ENCODE measurements at places on chromosomes 16 and 17.
A peak's percentile ranks its signal among the peaks of the same experiment; 100 is the strongest.

DNA sequence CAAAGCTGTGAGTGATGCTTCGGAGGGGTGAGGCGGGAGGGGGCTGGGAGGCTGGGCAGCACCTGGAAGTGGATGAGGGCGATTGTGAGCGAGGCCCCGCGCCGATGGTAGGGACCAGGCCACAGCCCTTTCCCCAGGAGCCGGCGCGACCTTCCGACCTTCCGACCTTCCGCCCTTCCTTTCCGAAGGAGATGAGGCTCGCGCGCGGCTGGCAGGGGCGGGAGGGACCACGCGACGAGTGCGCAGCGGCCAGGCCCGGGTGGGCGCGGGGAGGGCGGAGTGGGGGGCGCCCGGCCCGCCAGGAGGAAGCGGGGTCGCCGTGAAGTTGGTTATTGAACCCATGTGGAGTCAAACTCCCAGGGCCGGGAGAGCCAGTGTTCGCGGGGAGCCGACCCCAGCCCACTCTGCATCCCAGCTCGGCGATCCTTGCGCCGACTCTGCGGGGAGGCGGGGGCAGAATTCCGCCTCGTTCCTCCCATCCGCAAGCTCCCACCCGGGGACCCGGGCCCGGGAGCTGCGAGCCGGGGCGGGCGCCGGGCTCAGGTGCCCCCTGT lies 56.6 kb downstream of the RAP1GAP2 start:
- no peak for DNase-seq

GRCh38 chr16:80390871-80391489 lies 149.8 kb upstream of the DYNLRB2 start:
- DNase-seq = no peak

- no peak for DNase-seq
Measured at GRCh38 chr17:44653384-44653783, 2.9 kb upstream of the MEIOC start.

GRCh38 chr17:59870482-59870881 lies 22.3 kb downstream of the TUBD1 start:
- DNase-seq = no peak

DNA sequence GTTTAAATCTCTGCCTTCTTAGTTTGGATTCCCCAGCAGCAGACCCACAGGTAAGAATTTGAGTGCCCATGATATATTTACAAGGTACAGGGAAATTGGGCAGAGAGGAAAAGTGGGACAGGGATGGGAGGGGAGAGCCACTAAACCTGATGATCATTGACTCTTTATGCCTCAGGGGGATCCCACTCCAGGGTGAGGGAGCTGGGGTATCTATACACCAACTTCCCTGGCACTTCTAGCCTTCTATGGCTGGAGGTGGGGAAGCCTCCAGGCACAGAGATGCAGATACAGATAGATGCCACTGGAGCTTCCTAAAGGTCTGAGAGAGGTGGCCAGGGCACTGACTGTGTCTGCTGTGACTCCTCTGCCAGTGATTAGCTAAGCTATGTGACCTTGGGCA lies 256.4 kb downstream of the KATNIP start:
- no peak for DNase-seq

GRCh38 chr17:30173649-30174048 lies 57.0 kb downstream of the NSRP1 start:
- DNase-seq = no peak

DNA sequence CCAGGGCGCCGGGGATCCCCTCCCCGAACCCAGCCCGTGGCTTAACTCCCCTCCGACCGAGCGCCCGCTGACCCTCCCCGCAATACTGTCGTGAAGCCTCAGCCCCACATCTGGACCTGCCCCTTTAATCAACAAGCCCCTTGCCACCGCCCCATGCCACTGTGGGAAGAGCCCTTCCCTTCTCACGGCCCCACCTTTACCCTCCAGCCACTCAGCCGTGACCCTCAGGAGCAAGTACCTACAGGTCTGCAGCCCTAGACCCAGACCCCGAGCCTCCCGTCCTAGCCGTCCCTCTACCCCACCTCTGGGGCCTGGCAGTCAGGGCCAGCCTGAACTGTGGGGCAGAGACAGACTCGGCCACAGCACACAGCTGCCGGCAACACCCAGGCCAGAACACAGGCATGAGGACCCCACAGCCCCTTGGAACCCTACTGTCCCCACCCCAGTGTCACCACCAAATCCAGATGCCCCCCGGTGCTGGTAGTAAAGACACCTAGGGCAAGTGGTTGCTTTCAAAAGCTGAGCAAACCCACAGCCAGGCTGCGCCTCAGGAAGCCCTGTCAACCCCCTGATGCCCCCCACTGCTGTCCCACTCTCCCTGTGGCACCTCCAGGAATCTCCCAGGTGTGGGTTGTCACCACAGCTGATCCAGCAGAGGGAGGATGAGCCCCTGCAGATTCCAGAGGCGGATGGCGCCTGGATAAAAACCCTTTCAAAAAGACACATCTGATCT lies 1.4 kb downstream of the NXPH3 start:
- DNase-seq = no peak

- no peak for DNase-seq
Measured at GRCh38 chr16:14211856-14212543, 140.9 kb downstream of the MRTFB start.

GRCh38 chr16:21167360-21167759 lies 8.9 kb downstream of the LDAF1 start:
- no peak for DNase-seq

DNA sequence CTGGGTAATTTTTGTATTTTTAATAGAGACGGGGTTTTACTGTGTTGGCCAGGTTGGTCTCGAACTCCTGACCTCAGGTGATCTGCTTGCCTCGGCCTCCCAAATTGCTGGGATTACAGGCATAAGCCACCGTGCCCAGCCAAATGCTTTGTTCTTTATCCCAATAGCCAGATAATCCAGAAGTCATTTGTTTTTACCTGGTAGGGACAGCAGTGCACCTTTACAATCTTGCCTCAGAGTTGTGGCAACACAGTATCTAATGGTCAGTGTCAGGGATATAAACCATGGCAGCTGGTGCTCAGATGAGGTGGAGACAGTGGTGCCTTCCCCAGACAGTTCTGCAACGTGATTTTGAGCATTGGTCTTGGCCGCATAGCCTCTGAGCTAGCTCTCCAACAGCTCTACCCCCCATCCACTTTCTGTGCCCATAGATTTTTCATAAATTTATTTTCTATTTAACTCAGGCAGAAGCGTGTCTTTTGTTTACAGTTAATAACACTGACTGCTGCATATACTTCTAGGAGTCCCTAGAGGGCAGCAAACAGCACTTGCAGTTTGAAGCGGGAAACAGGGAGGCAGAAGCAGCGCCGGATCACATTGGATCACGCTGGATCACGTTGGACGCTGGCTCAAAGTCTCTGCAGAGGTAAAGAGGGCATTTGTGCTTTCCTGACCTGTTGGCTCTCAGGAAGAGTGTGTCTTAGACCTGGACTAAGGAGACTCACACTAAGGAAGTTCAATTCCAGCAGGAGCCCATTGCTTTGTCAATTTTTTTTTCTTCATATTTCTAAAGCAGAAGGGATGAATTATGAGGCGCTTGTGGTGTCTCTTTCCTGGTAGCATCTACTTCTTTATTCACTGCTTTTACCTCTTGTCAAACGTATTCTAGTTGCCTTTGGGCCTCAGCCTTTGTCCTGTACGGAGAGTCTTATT lies 5.1 kb upstream of the GGT6 start:
- DNase-seq = peak; percentile 65

- DNase-seq = no peak
Measured at GRCh38 chr17:17580662-17581470, 10.6 kb downstream of the PEMT start.

DNA sequence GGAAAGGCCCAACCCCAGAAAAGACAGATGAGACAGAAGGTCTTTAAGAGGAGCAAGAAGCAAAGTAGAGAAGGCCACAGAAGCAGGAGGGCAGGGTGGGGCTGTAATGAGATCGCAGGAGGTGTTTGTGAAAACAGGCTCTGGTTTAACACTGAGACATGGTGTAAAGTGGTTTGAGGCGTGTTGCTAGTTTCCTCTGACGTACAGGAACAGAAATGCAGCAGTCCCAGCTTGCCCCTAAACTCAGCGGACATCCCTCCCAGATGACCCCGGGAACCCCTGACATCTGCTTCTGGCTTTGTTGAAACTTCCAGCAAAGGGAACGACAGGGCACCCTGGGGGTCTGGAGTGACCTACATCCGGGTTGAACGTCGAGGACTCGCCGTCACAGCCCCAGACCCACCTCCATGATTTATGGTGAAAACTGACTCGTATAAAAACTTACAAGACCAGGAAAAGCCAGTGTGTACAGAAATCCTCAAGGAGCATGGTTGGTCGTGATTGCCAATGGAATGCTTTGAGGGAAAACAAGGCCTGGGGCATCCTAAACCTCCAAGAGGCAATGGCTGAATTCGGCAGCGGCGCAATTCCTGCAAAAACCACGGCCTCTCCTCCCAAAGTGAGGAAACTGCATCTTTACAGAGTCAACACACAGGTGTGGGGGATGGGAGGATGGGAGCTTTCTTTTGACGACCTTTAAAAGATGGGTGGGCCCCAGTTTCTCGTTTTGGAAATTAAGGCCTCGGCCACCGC lies 25.8 kb downstream of the LITAF start:
- no peak for DNase-seq

- no peak for DNase-seq
Measured at GRCh38 chr16:85913688-85914422, 14.9 kb downstream of the IRF8 start.

DNA sequence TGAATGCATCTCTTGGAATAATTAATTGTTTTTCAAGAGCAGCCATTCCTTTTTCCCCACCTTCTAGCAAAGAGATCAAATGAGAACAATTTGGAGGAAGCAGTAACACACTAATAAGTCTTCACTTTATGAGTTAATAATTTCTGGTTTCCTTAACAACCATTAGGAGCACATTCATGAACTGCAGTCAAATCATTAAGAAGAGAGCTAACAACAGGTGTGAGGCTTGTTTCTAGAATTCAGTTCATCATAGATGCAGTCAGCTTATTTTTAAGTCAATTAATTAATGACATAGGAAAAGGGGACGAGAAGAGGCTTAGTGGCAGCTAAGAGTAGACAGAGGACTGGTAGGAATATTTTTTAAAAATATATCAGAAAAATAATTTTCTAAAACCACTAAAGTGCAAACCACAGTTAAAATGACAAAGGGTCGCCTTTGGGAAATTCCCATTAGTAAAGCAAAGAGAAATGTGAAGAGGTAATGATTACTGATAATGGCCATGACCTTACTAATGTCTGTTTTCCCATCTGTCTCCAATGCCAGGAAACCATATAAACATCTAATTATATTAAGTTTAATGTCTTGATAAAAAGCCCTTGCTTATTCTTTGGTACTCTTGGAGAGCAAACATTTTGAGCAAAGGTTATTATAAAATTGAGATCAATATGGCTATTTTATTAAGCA lies 184.2 kb downstream of the KCNJ2 start:
- no peak for DNase-seq

DNA sequence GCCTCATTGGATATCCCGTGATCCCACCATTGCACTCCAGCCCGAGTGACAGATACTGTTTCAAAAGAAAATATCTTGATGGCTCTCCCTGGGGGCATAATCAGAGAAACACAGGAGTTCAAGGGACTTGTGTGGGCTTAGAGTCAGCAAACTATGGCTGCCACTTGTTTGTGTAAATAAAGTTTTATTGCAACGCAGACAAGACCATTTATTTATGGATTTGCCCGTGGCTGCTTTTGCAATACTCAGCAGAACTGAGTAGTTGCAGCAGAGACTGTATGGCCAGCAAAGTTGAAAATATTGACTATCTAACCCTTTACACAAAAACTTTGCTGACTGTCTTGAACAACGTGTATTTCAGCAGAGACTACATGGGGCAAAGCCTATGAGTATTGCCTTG lies 75.5 kb upstream of the GPRC5B start:
- no peak for DNase-seq

GRCh38 chr17:21140911-21141310 lies 14.1 kb downstream of the DHRS7B start:
- no peak for DNase-seq

- DNase-seq = no peak
Measured at GRCh38 chr17:5667871-5668270, 83.6 kb upstream of the NLRP1 start.

GRCh38 chr17:73580073-73580710 lies 64.1 kb downstream of the SDK2 start:
- DNase-seq = no peak

- DNase-seq = no peak
Measured at GRCh38 chr17:74697515-74697914, 15.2 kb downstream of the CD300LF start.

- DNase-seq = no peak
Measured at GRCh38 chr17:66789961-66790437, 44.9 kb upstream of the CACNG5 start.

- no peak for DNase-seq
Measured at GRCh38 chr17:51793686-51794085, 364.8 kb downstream of the CA10 start.

DNA sequence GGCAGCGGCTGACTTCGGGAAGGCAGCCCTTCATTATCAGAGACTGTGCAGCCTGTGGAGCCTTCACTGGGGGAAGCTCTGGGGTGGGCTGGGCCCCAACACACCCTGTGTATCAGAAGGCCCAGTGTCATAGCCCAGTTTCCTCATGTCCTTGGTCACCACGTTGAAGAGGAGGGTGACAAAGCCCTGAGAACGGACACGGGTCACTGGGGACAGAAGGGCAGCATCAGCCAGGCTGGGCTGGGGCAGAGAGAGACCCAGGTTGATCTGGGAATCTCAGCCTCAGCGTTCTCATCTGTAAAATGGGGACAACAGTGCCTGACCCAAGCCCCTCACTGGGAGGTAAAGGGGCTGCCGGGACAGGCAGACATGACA lies 19.3 kb downstream of the B9D1 start:
- DNase-seq = no peak

DNA sequence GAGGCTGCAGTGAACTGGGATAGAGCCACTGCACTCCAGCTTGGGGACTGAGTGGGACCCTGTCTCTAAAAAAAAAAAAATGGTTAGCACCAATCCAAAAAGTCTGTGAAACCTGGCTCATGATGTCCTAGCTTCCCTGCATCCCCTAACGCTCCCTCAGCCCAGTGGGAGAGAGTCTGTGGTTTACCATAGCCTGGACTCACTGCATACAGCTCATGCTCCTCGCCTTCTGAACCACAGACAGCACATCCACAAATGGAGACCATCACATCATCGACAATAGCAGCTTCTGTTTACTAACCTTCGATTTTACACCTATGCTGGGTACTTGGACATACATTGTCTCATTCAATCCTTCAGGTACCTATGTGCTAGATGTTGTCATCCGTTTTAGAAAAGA lies 43.6 kb downstream of the NLRC5 start:
- no peak for DNase-seq

- DNase-seq = no peak
Measured at GRCh38 chr17:27463235-27463677, 7.0 kb downstream of the KSR1 start.

- no peak for DNase-seq
Measured at GRCh38 chr16:10616419-10616755, 36.0 kb upstream of the EMP2 start.

DNA sequence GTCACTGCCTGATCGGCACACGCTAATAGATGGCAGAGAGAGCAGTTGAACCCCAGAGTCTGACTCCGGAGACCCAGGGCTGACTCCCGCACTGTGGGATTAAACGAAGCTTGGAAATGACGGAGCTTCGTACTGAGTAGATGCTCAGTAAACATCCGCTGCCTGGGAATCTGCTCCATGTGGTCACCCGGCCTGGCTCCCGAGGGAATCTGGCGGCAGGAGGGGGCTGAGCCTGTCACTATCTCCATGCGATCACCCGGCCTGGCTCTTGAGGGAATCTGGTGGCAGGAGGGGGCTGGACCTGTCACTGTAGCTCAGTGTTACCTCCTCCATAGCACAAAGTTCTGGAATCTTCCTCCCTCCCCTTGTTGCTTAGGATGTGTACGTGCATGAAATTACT lies 139.7 kb upstream of the CIBAR2 start:
- no peak for DNase-seq
